ACHN (cell line): ENCODE measurements at places on chromosomes 7 and 10.

DNA sequence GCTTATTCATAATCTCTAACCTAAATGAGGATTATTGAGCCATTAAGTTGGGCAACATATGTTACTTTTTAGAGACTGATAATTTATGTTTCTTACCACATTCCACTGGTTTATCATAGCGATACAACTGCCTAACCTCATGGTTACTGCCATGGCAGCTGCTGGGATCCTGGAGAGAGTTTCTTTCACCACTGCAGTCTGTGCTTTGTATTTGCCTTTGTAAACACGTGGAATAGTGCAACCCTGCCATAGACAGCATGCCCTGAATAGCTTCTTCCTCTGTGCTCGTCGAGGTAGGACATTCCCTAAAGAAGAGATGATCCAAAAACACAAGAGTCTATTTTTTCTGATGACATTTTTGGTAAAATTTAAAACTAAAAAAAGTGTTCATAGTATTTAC is 33.7 kb upstream of the PARP12 start:
- no peak for DNase-seq

- DNase-seq: no peak
Observed at GRCh38 chr10:5502571-5503476, 3.5 kb upstream of the CALML5 start.

DNA sequence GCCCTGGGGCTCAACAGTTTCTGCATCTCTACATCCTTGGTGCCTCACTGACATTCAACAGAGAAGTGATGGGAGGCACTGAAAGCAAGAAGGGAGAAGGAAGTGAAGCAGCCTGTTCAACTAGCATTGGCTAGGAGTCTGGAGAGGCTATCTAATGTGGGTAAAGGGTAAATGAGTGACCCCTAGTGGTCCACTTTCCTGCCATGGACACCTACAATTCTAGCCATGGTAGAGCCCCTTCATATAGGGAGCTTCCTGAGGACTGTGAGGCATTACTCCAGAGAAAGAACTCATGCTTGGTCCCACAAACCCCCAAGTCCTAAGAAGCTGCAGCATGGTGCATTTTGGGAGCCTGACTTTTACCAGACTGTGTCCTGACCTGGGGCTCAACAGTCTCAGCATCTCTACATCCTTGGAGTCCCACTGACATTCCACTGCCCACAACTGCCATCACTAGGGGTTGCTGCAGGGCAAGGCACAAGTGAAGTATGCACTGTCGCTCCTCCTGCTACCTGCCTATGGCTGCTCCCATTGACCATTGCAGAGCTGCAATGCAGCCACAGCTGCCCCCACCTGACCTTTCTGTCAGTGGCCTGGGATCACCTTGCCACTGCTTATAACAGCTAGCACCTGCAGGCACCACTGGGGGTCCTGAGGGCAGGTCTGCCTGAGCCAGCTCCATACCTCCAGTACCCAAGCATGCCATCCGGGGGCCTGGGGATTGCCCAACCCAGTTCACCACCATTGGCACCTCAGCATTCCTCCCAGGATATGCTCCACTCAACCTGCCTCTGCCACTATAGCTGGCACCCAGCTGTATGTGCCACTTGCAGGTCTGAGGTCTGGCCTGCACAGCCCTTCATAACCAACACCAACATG is 44.1 kb upstream of the CDK6 start:
- DNase-seq: peak; percentile 58

GRCh38 chr10:15660990-15661389 is 58.7 kb downstream of the ITGA8 start:
- DNase-seq: no peak

DNA sequence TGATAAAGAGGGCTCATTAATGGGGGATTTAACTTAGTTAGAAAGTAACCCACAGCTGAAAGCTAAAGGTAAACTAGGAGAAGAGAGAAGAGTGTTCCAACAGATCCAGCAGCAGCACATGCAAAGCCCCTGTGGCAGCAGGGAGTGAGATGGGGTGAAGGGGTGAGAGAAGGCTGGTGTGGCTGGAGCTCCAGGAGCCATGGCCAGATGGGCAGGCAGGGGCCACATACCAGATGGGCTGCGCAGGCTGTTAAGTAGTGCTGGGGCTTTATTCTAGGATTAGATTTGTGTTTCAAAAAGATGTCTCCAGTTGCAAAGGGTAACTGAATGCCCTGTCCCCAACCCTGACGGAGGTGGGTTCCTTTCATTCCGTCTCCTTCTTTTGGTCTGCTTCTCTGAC is 33.2 kb downstream of the HIF1AN start:
- no peak for DNase-seq
